ENCODE measurements at places on chromosomes 13 and 19. TPM values are rescaled to one million over a fixed set of nuclear protein-coding genes. Genes with fewer than 3 reads are reported as not detected.
A peak's percentile ranks its signal among the peaks of the same experiment; 100 is the strongest.

DNA sequence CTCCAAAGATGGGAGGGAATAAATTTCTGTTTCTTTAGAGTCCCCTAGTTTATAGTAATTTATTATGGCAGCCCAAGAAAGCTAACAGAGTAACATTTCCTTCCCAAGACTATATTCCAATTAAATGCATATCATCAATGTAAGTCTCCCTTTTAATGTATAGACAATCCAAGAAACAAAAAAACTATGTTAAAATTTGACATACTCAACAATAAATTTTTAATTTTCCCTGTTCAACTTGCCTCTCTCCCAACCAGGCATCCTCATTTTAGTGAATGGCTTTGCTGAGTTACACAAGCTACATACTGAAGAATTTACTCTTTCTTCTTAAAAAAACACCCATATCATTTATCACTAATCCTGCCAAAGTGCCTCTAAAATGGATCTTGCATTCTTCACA, 1357.7 kb downstream of the PCDH9 start:
- no peak for DNase-seq

DNA sequence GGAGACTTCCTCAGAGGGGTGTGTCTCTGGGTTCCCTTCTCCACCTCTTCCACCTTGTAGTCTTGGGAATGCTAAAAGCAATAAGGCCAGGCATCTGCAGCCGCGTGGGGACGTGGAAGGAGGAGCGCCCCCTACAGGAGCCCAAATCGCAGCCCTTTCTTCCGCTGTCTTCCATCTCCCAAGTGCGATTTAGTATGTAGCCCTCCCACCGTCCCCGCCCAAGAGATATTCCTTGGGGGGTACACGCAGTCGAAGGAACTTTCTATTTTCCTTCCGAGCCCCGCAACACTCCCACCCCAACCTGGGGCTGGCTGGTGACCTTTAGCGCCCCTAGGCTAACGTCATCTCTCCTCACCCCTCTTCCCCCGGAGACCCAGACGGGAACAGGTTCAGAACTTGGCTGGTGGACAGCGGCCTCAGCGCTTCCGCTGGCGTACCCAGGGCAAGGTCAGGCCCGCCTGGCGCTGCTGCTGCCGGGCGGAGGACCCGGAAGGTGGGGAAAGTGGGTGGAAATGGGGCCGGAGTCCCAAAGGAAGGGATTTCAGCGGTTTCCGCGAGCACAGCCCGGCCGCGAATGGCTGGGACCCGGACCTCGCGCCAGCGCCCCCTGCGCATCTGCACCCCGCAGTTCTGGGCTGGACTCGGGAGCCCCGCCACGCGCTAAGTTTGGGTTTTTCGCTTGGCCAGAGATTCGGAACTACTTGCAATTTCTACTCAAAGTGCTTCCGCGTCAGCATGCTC, 2.1 kb upstream of the PCDH8 start:
- DNase-seq: peak; percentile 88

Gene ZNF543
- total RNA-seq: 7.3 TPM

- no peak for DNase-seq
These were observed 36.3 kb downstream of the SHISA2 start for GRCh38 chr13:26015271-26016125.

- DNase-seq: no peak
These were observed 10.4 kb downstream of the PNMA8A start for GRCh38 chr19:46460981-46461380.

DNA sequence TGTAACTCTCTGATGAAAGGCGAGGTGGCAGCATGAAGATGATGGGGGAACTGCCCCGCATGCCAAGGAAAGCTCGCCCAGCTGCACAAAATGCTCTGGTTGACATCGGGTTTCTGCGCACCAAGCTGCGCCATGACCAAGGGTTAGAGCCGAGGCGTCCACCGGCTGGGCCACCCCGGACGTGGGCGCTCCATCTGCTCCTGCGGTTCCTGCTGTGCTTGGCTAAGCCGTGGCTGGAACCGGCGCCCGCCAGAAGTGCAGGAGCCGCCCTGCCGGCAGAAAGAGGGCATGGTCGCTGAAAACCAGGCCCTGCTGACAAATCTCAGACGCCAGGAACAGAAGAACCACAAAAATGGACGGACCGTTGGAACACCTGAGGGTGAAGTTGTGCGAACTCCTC, 57.9 kb downstream of the ZNF100 start:
- no peak for DNase-seq

Gene MKNK2
- 83.3 TPM for total RNA-seq

Gene SRRM5
- total RNA-seq: 0.35 TPM

DNA sequence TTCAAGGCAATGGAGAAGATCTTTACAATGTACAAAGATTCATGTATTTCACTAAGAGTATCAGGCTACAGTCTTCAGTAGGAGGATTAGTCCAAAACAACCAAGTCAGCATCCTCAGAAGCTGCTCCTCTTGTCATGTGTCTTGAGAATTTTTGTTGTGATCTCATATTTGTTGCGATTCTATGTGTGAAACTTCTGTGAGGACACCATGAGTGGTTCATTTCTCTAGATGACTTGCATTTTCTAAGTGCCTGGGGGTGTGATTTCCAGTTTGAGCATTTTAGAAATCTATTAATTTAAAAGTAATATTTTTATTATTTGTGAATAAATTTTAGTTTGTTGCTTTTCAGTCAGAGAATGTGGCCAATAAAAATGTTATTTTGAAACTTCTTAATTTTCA, 94.5 kb downstream of the RAP2A start:
- no peak for DNase-seq

Gene PRR12
- 31.6 TPM for total RNA-seq

- DNase-seq: no peak
These were observed 13.0 kb downstream of the YIPF2 start for GRCh38 chr19:10915130-10916091.

Gene CDX2
- not detected for total RNA-seq

- no peak for DNase-seq
These were observed 256 bp downstream of the MICOS13 start for GRCh38 chr19:5680084-5680436.

Gene DENND1C
- not detected for total RNA-seq

Gene KLC3
- total RNA-seq: 0.21 TPM

GRCh38 chr13:110509478-110509926, 52.0 kb downstream of the RAB20 start:
- no peak for DNase-seq

GRCh38 chr13:89856512-89856911, 1491.0 kb upstream of the MIR17HG start:
- no peak for DNase-seq

DNA sequence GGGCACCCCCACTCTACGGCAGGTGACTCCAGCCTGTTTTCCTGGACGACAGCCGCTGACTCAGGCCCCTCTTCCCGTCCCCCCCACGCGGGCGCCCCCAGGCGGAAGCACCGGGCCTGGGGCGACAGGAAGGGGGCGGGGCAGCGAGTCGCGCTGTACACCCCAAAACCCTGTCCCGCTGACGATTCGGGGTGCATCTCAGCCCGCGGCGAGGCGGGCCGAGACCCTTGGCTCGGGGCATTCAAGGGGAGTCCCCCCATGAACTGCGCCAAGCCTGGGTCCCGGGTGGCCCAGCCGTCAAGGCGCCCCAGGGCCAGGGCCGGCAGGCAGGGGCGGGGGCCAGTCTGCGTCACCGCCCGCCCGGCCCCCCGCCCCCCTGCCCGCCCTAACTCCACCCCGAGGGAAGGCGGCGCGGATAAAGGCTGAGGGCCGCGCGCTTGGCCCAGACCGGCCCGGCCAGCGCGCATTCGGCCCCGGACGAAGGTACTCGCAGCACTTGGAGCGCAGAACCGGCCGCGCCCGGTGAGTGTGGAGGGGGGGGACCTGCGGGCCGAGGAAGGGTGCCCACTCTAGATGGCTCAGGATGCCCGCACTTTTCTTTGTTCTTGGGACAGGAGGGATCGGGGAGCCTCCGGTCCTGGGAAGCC, at the start of gene MIDN:
MIDN (plus strand) TSS at position 445 of the 647 bp plus-strand sequence. CDS start 1,714 bp downstream, outside the sequence.
- DNase-seq: peak; percentile 93

Gene ASPDH
- total RNA-seq: not detected

DNA sequence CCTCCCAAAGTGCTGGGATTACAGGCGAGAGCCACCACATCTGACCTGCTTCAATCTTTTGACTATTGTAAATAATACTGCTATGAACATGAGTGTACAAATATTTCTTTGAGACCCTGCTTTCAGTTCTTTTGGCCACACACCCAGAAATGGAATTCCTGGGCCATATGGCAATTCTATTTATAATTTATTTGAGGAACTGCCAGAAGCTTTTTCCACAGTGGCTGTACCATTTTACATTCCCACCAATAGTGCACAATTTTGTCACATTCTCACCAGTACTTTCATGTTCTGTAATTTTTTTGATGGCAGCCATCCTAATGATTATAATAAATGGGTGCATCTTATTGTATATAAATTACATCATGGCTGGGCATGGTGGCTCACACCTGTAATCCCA, 13.7 kb upstream of the FCER2 start:
- DNase-seq: no peak

Gene TSHZ3
- 11.9 TPM for total RNA-seq

GRCh38 chr19:46402725-46403124, 10.6 kb downstream of the CCDC8 start:
- no peak for DNase-seq

DNA sequence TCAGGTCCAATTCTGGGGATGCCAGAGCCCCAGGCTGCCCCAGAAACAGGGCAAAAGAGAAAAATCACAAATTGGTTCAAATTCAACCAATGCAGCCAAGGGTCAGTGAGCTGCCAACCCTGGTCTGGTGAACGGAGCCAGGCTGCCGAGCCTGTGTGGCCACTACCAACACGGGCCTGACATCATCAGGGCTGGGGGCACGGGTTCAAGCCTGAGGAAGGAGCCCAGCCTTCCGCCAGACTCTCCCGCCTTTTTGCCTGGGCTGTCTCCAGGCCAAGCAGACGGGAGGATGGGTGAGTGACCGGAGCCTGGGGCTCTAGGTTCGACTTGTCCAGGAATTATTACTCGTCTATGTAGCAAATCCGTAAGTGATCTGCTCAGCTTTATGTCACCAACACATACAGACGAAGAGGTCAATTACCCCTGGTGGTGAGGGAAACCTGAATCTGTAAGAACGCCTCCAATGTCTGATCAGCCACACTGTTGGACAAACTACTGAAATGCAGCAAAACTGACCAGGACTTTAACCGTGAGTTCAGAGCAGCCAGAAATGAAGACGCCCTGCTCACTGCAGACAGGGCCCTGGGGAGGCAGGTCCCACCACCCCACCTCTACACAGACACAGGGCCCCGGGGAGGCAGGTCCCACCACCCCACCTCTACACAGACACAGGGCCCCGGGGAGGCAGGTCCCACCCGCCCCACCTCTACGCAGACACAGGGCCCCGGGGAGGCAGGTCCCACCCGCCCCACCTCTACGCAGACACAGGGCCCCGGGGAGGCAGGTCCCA, 31.8 kb downstream of the RAB20 start:
- DNase-seq: no peak

DNA sequence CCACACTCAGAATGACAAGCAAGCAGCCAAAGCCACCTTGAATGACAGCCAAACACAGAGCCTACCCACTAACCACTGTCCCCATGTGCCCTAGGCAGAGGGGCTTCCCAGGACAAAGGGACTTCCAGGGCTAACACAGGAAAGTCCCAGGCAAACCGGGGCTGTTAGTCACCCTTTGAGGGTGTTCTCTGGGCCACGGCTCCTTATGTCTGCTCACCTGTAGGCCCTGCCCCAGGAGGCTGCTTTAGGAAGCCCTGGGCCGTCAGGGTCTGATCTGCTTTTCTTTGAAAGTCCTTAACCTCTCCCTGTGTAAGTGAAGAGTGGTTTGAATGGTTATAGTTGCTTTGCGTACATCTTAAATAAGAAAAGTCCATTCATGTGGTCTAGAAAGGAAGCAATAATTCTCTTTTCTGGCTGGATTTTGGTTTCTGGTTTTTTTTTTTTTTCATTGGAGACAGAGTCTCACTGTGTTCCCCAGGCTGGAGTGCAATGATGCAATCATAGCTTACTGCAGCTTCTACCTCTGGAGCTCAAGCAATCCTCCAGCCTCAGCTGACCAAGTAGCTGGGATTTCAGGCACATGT, 161.4 kb downstream of the EFNB2 start:
- no peak for DNase-seq

Gene LRRC63
- not detected for total RNA-seq

DNA sequence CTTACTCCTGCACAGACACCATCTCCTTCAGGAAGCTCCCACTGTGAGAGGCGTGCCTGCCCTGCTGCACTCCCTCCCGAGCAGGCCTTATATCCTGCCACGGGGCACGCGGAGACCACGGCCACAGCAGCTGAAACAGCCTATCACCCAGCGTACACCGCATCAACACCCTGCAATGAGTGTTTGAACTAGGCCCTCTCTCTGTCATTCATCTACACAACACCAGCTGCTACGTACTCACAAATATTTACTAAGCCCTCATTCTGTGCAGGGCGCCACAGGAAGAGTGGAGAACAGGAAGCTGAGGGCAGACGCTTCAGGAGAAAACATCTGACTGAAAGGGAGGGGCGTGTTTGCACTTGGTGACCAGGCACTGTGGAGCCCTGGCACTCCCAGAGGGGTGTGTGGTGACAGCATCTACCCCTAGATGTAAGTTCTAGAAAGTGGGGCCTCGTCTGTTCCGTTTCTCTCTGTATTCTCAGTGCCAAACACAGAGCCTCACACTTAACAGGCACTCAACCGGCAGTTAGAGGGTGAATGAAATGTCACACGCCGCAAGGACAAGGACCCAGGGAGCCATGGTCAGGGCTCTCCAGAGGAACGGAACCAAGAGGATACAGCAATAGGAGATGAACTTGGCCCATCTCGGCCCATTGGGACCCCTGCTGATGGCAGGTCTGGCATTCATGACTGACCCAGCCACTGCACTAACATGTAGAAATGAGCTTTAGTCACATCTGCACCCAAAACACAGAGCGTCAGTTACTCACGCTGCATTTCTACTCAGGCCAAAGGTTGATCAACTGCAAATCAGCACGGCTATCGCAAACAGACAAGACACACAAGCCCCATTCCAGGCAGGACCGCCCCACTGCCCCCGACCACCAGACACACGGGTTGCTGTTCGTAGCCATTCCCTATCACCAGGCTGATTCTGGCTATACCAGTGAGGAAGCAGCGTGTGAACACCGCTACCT, 15.7 kb downstream of the RANBP3 start:
- DNase-seq: no peak

- DNase-seq: no peak
These were observed 121.2 kb downstream of the PDS5B start for GRCh38 chr13:32707471-32707870.

GRCh38 chr19:11338569-11339253, 746 bp downstream of the RAB3D start:
- no peak for DNase-seq

DNA sequence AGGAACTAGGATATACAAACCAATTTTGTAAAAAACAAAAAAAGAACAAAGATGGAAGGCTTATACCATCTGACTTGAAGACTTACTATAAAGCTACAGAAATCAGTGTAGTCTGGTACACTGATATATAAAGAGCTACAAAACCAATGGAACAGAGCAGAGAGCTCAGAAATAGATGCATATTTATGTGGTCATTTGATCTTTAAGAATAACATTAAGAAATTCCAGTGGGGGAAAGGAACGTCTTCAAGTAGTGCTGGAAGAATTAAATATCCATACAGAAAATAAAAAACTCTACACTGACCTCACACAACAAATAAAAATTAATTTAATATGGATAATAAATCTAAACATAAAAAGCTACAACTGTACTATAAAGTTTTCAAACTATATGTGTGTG, 317.0 kb downstream of the ENOX1 start:
- DNase-seq: no peak
